ENCODE measurements at places on chromosomes 13 and 19.
A peak's percentile ranks its signal among the peaks of the same experiment; 100 is the strongest.

- no peaks in the 10 kb centered on the region for H3K27me3 ChIP-seq
- no peak overlapping the region for H3K4me3 ChIP-seq
- peaks cover 44% of the 10 kb centered on the region for H3K36me3 ChIP-seq
- H3K4me1 ChIP-seq = no peaks in the 10 kb centered on the region
Observed at GRCh38 chr13:40755082-40755700, 15.8 kb downstream of the MRPS31 start.

DNA sequence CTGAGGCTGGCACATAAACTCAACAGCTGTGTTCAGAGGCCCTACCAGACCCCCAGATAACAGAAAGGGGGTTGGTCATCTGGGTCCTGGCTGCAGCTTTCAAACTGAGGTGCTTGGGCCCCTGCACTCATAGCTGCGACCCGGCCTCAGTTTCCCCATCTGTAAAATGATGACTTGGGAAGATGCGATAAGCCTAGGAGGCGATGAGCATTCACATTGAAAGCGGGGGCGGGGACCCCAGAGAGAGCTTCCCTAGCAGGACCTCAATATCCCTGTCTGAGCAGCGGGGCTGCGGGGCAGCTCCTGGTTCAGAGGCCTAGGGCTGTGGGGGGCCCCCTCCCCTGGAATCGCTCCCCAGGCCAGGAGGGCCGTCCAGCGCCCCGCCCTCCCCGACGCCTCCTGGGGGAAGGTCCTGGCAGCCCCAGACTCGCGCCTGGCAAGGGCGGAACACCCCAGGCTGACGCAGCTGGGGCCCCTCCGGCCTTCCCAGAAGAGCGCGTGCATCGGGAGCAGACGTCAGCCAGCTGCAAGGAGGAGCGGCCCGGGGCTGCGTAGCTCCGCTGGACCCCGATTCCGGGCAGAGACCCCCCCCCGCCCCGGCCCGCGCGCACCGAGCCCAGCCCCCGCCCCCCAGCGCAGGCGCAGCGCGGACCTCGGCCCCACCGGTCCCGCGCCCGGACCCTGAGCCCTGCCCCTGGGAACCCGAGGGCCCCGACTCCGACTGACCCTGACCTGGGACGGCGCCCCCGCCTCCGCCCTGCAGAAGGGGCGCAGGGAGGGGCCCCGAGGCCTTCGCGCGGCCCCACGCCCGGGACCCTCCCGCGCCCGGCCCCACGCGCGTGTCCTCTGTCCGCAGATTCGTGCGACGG lies 3.5 kb downstream of the FSTL3 start:
- peaks cover 18% of the 10 kb centered on the region for H3K27me3 ChIP-seq
- no peak overlapping the region for H3K27ac ChIP-seq
- H3K4me1 ChIP-seq = peaks cover 19% of the 10 kb centered on the region
- no peaks in the 10 kb centered on the region for H3K36me3 ChIP-seq

GRCh38 chr19:33437821-33438671 lies 64.5 kb downstream of the CEBPG start:
- H3K36me3 ChIP-seq = no peaks in the 10 kb centered on the region
- DNase-seq = no peak
- peaks cover 24% of the 10 kb centered on the region for H3K4me1 ChIP-seq
- H3K4me3 ChIP-seq = no peak overlapping the region

DNA sequence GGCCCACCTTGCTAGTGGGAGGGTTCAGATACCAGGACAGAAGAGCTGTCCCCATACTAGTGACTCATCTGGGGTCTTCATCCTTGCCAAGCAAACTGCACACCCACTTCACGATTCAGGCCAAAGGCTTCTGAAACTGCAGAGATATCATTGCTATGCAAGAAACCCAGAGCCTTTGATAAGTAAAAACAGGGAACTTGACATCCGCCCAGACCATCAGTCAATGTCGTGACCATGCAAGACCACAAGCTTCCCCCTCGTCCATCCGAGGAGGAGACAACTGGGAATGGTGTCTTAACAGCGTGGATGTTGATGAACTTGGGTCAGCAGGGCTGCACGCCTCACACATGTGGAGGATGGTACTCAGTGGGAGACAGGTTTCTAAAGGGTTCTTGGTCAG lies 58.0 kb downstream of the ABCC4 start:
- H3K27me3 ChIP-seq = no peaks in the 10 kb centered on the region
- peak overlapping the region; percentile 63 for H3K27ac ChIP-seq
- no peak for DNase-seq
- no peaks in the 10 kb centered on the region for H3K4me1 ChIP-seq

DNA sequence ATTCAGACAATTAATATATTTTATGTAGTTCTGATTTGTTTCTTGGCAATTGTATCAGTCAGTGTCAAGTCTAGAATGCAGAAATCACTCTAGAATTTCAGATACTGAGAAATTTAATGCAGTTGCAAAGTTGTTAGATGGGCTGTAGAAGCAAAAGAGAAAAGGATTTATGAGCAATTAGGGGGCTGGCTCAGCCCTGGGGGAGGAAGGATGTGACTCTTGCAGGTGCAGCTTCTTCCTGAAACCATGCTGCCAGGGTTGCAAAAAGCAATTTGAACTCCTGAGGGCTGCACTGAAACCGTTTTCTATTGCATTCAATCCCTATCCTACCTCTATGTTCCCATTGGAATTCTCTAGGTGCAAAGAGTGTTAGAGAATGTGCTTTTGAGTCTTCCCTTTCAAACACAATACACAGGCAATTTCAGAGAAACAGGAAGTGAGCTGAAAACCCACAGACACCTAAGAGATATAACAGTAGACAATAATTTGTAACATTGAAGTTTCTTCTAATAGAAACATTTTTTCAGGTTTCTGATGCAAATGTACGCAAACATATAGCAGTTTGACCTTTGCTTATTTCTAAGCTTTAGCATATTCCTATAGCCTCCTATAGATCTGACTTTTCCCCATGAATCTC lies 814.7 kb upstream of the ATXN8OS start:
- peaks cover 10% of the 10 kb centered on the region for H3K4me1 ChIP-seq
- no peak overlapping the region for H3K27ac ChIP-seq
- no peaks in the 10 kb centered on the region for H3K27me3 ChIP-seq
- no peaks in the 10 kb centered on the region for H3K36me3 ChIP-seq
- no peak for DNase-seq

DNA sequence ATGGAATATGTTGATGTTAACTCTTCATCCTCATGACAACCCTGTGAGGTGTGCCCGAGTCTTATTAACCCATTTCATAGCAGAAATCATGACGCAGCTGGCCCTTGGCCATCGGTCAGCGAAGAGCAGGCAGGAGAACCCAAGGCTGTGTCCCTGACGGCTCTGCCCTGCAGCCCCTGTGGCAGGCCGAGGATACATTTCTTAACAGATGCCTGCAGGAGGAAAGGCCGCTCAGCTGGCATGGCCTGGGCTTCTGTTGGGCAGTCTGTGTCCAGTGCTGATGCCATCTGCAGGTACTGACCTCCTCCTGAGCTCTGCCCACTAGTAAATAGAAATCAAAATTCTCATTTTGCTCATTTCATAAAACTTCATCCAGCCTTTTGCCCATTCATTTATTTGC lies 35.4 kb upstream of the MCF2L start:
- peaks cover 28% of the 10 kb centered on the region for H3K4me1 ChIP-seq
- H3K36me3 ChIP-seq = no peaks in the 10 kb centered on the region
- no peak for DNase-seq
- peaks cover 10% of the 10 kb centered on the region for H3K27me3 ChIP-seq
- no peak overlapping the region for H3K4me3 ChIP-seq

GRCh38 chr13:25860862-25861261 lies 191.0 kb downstream of the SHISA2 start:
- peaks cover 64% of the 10 kb centered on the region for H3K4me1 ChIP-seq
- peak overlapping the region; percentile 2 for H3K4me3 ChIP-seq
- no peaks in the 10 kb centered on the region for H3K36me3 ChIP-seq
- no peak overlapping the region for H3K27ac ChIP-seq
- H3K27me3 ChIP-seq = peaks cover 7% of the 10 kb centered on the region

DNA sequence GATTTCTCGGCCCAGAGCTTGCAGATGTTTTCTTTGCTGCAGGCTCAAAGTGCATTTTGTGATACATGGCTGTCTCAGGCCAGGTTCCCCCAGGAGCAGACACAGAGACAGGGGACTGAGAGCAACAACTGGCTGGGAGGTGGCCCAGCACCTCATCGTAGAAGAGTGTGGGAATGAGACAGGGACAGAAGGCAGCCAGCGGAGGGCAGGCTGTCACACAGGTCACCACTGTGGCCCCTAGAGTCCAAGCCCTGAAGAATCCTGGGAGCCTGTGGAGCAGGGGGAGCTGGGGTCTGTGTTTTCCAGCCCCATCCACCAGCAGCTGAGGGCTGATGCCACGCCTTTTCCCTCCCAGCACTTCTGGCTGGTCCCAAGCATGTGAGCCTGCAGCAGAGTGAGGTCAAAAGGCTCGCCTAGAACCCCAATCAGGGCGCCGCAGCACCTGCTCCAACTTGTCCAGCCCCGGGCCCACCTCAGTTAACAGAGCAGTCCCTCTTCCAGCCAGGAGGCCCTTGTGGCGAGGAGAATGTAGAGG lies 723.8 kb downstream of the UQCRFS1 start:
- peak overlapping the region; percentile 68 for H3K27ac ChIP-seq
- H3K4me1 ChIP-seq = peaks cover 64% of the 10 kb centered on the region
- peaks cover 5% of the 10 kb centered on the region for H3K27me3 ChIP-seq

GRCh38 chr19:47492137-47492533 lies 8.1 kb upstream of the KPTN start:
- no peaks in the 10 kb centered on the region for H3K27me3 ChIP-seq
- peaks cover 10% of the 10 kb centered on the region for H3K36me3 ChIP-seq
- no peak for DNase-seq
- no peak overlapping the region for H3K4me3 ChIP-seq

GRCh38 chr13:109699628-109700071 lies 86.7 kb downstream of the IRS2 start:
- no peak overlapping the region for H3K27ac ChIP-seq
- H3K27me3 ChIP-seq = no peaks in the 10 kb centered on the region
- DNase-seq = no peak
- no peak overlapping the region for H3K4me3 ChIP-seq

GRCh38 chr19:35273686-35274259 lies 5.0 kb downstream of the USF2 start:
- peaks cover 26% of the 10 kb centered on the region for H3K4me1 ChIP-seq
- H3K27me3 ChIP-seq = no peaks in the 10 kb centered on the region
- no peak for DNase-seq
- peak overlapping the region; percentile 94 for H3K27ac ChIP-seq
- peaks cover 52% of the 10 kb centered on the region for H3K36me3 ChIP-seq
- no peak overlapping the region for H3K4me3 ChIP-seq

DNA sequence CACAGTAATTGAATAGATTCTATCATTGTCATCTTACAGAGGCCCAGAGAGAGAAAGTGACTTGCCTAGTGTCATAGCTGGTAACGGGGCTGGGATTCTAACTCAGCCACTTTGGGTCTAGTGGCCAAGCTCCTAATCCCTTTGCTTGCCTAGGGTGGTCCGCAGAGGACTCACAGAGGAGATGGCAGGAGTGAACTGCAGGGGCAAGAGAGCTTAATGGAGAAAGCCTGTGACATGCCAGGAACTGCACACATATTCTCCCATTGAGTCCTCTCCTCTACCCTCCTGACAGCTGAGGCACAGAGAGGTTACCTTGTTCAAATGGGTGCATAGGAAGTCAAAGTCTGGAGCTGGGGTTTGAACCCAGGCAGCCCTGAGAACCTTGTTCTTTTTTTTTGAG lies 2.7 kb downstream of the LSR start:
- H3K27me3 ChIP-seq = peaks cover 29% of the 10 kb centered on the region
- H3K36me3 ChIP-seq = peaks cover 48% of the 10 kb centered on the region
- peaks cover 32% of the 10 kb centered on the region for H3K4me1 ChIP-seq
- no peak overlapping the region for H3K27ac ChIP-seq
- DNase-seq = no peak

- peaks cover 26% of the 10 kb centered on the region for H3K36me3 ChIP-seq
- DNase-seq = no peak
- H3K4me3 ChIP-seq = peak overlapping the region; percentile 98
- H3K4me1 ChIP-seq = peaks cover 28% of the 10 kb centered on the region
- peak overlapping the region; percentile 92 for H3K27ac ChIP-seq
- H3K27me3 ChIP-seq = no peaks in the 10 kb centered on the region
Observed at GRCh38 chr13:110716247-110716515, 2.7 kb downstream of the ING1 start.

GRCh38 chr13:46641274-46642081 lies 88.5 kb downstream of the LRCH1 start:
- no peaks in the 10 kb centered on the region for H3K27me3 ChIP-seq
- peak overlapping the region; percentile 80 for H3K27ac ChIP-seq

GRCh38 chr19:33879818-33880575 lies 83.3 kb downstream of the KCTD15 start:
- peaks cover 7% of the 10 kb centered on the region for H3K27me3 ChIP-seq
- peak overlapping the region; percentile 54 for H3K27ac ChIP-seq
- H3K4me1 ChIP-seq = peaks cover 69% of the 10 kb centered on the region
- H3K36me3 ChIP-seq = no peaks in the 10 kb centered on the region
- DNase-seq = no peak

DNA sequence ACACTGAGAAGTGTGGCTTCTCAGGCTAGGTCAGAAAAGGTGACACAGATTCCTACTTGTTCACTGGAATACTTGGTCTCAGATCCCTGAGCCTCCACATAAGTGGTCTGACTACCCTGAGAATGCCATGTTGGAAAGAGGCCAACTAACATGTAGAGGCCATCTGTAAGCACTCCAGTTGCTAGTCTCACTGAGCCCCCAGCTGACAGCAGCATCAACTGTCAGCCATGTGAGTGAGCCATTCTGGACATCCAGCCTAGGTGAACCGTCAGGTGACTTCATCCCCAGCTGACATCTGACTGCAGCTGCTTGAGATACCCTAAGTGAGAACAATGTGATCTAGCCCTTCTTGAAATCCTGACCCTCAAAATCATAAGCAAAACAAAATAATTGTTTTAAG lies 18.1 kb upstream of the ARL11 start:
- no peak overlapping the region for H3K4me3 ChIP-seq
- no peak for DNase-seq
- no peaks in the 10 kb centered on the region for H3K36me3 ChIP-seq
- peaks cover 11% of the 10 kb centered on the region for H3K4me1 ChIP-seq
- H3K27me3 ChIP-seq = peaks cover 7% of the 10 kb centered on the region
- no peak overlapping the region for H3K27ac ChIP-seq

DNA sequence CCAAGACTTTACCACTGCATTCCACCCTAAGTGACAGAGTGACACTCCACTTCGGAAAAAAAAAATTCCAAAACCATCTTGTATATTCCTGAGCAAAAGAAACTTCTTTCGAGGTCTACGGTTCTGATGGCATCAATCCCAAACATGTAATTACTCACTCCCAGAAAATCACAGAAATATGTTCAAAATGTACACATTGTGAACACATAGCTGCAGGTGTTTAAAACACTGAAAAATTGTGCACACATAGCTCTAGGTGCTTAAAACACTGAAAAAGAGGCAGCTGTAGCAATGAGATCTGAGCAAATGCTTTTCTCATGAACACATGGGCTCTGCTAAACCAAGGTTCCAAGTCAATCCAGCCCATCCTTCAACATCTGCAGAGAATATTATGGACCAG lies 14.0 kb upstream of the ZNF468 start:
- DNase-seq = no peak
- no peaks in the 10 kb centered on the region for H3K4me1 ChIP-seq
- H3K27ac ChIP-seq = no peak overlapping the region
- H3K27me3 ChIP-seq = peaks cover 6% of the 10 kb centered on the region
- peaks cover 15% of the 10 kb centered on the region for H3K36me3 ChIP-seq
- no peak overlapping the region for H3K4me3 ChIP-seq

Measured in nephron progenitor cell (in vitro differentiated cells).